ENCODE measurements at places on chromosomes 3 and 15. TPM values are rescaled to one million over a fixed set of nuclear protein-coding genes. Genes with fewer than 3 reads are reported as not detected.
A peak's percentile ranks its signal among the peaks of the same experiment; 100 is the strongest.

DNA sequence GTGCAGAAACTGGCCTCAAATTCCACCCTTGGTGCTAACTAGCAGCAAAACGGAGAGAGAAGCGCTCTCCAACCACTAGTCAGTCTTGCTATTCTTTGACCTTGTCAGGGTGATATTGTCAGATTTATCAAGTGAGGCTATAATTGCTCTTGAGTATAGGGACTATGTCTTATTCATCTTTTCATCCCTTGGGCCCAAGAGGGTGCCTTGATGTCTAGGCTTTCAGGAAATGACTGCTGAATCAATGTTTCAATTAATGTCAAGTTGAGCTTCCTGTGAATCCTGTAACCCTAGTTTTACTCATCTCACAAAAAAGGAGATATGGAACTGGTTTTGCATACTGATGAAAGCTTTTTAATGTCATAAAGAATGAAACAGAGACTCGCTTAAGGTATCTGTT, 701.3 kb downstream of the EDEM1 start:
- no peaks in the 10 kb centered on the region for H3K4me1 ChIP-seq
- no peak for DNase-seq
- no peaks in the 10 kb centered on the region for H3K36me3 ChIP-seq
- no peak overlapping the region for H3K27ac ChIP-seq
- no peaks in the 10 kb centered on the region for H3K27me3 ChIP-seq

DNA sequence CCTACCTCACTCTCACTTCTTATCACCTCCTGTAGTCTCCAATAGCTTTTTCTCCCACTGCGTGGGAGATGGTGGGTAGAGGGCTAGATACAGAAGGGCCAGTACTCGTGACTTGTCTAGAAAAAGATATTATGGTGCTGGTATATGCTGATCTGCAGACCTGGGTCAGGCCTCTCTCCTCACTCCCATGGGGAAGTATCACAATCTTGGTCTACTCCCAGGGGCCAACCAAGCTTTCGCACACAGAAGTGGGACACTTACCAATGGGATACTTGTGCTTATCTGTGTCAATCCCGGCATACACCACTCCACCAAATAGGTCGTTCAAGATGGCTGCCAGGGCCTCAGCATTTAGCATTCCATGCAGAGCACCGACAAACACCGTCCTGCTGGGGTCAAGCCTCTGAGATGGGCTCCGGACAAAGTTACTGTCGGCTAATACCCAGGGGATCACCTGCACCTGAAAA, 9.0 kb upstream of the RPS17 start:
- H3K4me1 ChIP-seq = peaks cover 2% of the 10 kb centered on the region
- H3K4me3 ChIP-seq = no peak overlapping the region
- H3K27ac ChIP-seq = no peak overlapping the region

DNA sequence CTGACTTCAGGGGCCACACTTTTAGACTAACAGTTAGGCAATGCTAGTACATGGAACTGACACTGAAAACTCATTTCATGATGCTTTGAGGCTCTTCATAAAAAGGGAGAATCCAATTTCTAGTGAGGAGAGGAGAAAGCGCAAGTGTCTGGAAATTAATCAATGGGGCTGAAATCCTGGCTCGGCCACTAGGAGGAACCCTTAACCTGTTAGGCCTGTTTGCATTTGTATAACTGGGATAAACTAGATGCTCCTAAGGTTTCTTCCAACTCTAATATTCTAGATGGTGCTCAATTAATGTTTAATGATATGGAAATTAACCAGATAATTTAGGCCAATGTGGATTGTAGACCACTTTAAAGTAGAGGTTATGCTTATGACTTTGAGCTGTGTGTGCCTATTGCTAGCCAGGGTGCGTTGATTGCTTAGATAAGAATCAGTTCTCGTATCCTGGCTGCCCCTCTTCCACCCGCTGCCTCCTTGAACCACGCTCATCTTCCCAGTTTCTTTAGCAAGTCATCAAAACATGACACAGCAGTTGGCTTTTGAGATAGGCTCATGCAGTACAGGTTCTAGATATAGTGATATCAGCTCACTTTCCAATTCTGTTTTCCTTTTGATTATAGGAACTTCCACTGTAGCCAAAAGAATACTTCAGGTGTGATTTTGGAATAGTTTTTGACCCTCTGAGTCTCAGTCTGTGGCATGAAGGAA, 16.8 kb upstream of the CRBN start:
- H3K27ac ChIP-seq = no peak overlapping the region
- peak; percentile 62 for DNase-seq
- H3K27me3 ChIP-seq = no peaks in the 10 kb centered on the region
- H3K4me1 ChIP-seq = no peaks in the 10 kb centered on the region
- no peak overlapping the region for H3K4me3 ChIP-seq
- no peaks in the 10 kb centered on the region for H3K36me3 ChIP-seq

GRCh38 chr3:150286390-150287147, 121.5 kb upstream of the TSC22D2 start:
- no peak overlapping the region for H3K27ac ChIP-seq
- peak; percentile 51 for DNase-seq
- H3K36me3 ChIP-seq = no peaks in the 10 kb centered on the region
- no peaks in the 10 kb centered on the region for H3K27me3 ChIP-seq
- no peak overlapping the region for H3K4me3 ChIP-seq

GRCh38 chr3:186746008-186746407, 28.8 kb downstream of the KNG1 start:
- H3K4me1 ChIP-seq = no peaks in the 10 kb centered on the region
- no peak overlapping the region for H3K4me3 ChIP-seq
- no peaks in the 10 kb centered on the region for H3K36me3 ChIP-seq
- peak; percentile 54 for DNase-seq
- H3K27me3 ChIP-seq = no peaks in the 10 kb centered on the region

GRCh38 chr15:60000113-60000823, 3.8 kb upstream of the FOXB1 start:
- DNase-seq = no peak
- no peaks in the 10 kb centered on the region for H3K36me3 ChIP-seq
- no peak overlapping the region for H3K27ac ChIP-seq

DNA sequence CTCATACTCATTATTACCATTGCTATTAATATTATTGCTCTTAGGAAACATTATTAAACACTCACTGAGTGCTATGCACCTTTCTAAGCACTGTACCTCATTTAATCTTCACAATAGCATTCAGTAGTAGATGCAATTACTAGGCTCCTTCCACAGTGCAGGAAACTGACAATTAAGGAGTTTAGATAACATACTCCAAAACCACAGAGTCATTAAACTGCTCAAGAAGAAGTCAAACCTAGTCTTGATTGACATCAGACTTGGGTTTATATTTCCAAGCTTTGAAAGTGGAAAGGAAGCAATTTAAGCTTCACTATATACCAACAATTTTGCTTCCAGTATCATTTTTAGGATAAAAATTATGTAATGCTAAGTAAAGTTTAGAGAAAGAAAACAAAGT, 490.1 kb upstream of the ARRDC4 start:
- no peak overlapping the region for H3K27ac ChIP-seq
- no peaks in the 10 kb centered on the region for H3K27me3 ChIP-seq
- H3K4me1 ChIP-seq = no peaks in the 10 kb centered on the region
- H3K4me3 ChIP-seq = no peak overlapping the region
- DNase-seq = no peak

DNA sequence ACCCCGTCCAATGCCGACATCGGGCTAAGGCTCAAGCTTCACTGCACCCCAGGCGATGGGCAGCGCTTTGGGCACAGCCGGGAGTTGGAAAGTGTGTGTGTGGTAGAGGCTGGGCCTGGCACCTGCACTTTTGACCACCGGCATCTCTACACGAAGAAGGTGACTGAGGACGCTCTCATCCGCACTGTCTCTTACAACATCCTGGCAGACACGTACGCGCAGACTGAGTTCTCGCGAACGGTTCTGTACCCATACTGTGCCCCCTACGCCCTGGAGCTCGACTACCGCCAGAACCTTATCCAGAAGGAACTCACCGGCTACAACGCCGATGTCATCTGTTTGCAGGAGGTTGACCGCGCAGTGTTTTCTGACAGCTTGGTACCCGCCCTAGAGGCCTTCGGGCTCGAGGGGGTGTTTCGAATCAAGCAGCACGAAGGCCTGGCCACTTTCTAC, 1.0 kb downstream of the PDE12 start:
- H3K27me3 ChIP-seq = no peaks in the 10 kb centered on the region
- H3K4me1 ChIP-seq = peaks cover 3% of the 10 kb centered on the region
- peaks cover 8% of the 10 kb centered on the region for H3K36me3 ChIP-seq
- no peak overlapping the region for H3K27ac ChIP-seq
- peak overlapping the region; percentile 75 for H3K4me3 ChIP-seq
- DNase-seq = no peak

- H3K27ac ChIP-seq = no peak overlapping the region
- DNase-seq = no peak
- H3K4me1 ChIP-seq = no peaks in the 10 kb centered on the region
- H3K27me3 ChIP-seq = no peaks in the 10 kb centered on the region
- no peak overlapping the region for H3K4me3 ChIP-seq
These were observed 501.7 kb upstream of the ARPP21 start for GRCh38 chr3:35137612-35138011.

- no peaks in the 10 kb centered on the region for H3K4me1 ChIP-seq
- H3K36me3 ChIP-seq = no peaks in the 10 kb centered on the region
- H3K27ac ChIP-seq = no peak overlapping the region
- no peak overlapping the region for H3K4me3 ChIP-seq
- DNase-seq = no peak
These were observed 95.5 kb downstream of the MBNL1 start for GRCh38 chr3:152364237-152364636.

GRCh38 chr3:54736459-54736858, 191.4 kb downstream of the LRTM1 start:
- no peak overlapping the region for H3K27ac ChIP-seq
- DNase-seq = no peak
- H3K27me3 ChIP-seq = no peaks in the 10 kb centered on the region
- H3K4me1 ChIP-seq = peaks cover 4% of the 10 kb centered on the region

- no peaks in the 10 kb centered on the region for H3K4me1 ChIP-seq
- H3K27me3 ChIP-seq = no peaks in the 10 kb centered on the region
- peak overlapping the region; percentile 79 for H3K27ac ChIP-seq
- peak overlapping the region; percentile 32 for H3K4me3 ChIP-seq
These were observed 284 bp upstream of the TSC22D2 start for GRCh38 chr3:150407808-150408220.

DNA sequence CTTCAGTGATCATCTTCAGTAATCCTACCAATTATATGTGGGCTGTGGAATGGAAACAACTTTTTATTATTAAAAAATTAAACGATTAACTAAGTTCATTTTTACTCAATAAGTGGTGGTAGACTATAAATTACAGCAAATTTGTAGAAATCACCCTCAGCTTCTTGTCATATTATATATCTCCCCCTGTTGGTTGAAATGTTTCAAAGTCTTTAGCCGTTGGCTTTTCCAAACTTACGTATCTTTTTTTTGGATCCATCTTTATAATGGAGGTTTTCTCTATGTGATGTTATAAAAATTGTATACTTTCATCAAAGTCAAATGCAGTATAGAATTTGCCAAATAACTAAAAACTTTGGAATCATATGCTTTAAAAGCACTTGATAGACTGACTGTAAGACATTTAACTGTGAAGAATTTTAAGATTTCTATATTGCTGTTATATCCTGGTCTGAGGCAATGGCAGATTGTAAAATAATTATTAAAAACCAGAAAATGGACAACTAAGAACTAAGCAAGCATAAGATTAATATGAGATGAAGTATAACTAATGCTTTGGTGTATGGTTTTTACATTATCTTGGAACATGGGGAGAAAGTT, 44.7 kb downstream of the ATP11B start:
- no peak overlapping the region for H3K27ac ChIP-seq
- no peak for DNase-seq
- no peak overlapping the region for H3K4me3 ChIP-seq
- no peaks in the 10 kb centered on the region for H3K36me3 ChIP-seq

GRCh38 chr3:118805007-118805406, 229.6 kb downstream of the IGSF11 start:
- no peaks in the 10 kb centered on the region for H3K36me3 ChIP-seq
- H3K27me3 ChIP-seq = no peaks in the 10 kb centered on the region
- H3K4me3 ChIP-seq = no peak overlapping the region
- no peak overlapping the region for H3K27ac ChIP-seq
- no peaks in the 10 kb centered on the region for H3K4me1 ChIP-seq
- DNase-seq = no peak

GRCh38 chr15:85707519-85708338, 87.0 kb downstream of the KLHL25 start:
- no peaks in the 10 kb centered on the region for H3K36me3 ChIP-seq
- no peak overlapping the region for H3K27ac ChIP-seq
- no peaks in the 10 kb centered on the region for H3K27me3 ChIP-seq
- no peak overlapping the region for H3K4me3 ChIP-seq
- H3K4me1 ChIP-seq = no peaks in the 10 kb centered on the region

DNA sequence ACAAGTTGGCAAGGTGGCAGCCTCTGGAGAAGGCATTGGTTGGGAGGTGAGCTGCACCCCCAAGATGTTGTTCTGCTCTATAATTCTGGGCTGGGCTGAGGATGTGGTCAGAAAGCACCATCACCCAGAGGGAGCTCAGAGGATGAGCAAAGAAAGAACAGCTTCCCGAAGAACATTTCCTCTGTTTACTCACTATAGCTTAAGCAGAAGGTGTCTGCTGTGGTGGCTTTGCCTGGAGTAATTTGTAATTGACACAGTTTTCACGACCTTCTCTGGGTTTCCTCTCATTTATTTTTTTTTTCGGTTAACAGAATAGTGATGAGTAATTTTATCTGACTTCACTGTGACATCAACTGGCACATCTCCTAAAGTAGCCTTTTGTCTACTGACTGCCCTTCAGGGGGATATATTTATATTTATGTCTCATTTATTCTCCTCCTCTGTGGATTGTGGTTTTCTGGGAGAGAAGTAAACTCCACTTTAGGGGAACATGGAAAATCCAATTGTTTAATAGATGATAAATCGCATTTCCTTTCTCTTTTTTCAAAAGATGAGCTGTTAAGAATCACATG, 49.5 kb upstream of the ABHD17C start:
- no peaks in the 10 kb centered on the region for H3K4me1 ChIP-seq
- H3K36me3 ChIP-seq = no peaks in the 10 kb centered on the region
- DNase-seq = no peak
- H3K27ac ChIP-seq = no peak overlapping the region
- no peak overlapping the region for H3K4me3 ChIP-seq

DNA sequence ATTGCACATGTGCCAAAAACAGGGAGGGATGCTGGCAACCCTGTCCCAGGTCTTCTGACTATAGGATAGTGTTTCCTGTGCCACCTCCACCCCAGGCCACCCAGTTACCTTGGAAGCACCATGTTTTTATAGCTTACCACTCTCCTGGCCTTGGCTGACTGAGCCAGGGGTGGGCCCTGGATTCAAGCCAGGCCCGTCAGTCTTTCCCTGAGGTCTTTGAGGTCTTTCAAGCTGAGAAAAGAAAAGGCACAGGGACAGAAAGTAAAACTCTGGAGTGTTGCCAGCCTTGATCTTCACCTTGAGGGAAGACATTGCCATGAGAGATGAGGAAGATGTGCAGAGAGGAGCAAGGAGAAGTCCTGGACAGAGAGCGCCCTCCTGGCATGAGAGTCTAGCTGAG, 46.3 kb downstream of the SYNM start:
- H3K27ac ChIP-seq = no peak overlapping the region
- no peak overlapping the region for H3K4me3 ChIP-seq
- no peak for DNase-seq
- no peaks in the 10 kb centered on the region for H3K36me3 ChIP-seq
- no peaks in the 10 kb centered on the region for H3K27me3 ChIP-seq

ELL3 gene
- polyA plus RNA-seq = 15.5 TPM

EFL1 gene
- 8.8 TPM for polyA plus RNA-seq

GPR171 gene
- polyA plus RNA-seq = not detected

CHL1 gene
- 0.03 TPM for polyA plus RNA-seq
